Liver (tissue), 10 donors: ENCODE measurements at places on chromosomes 11 and 22. TPM values are rescaled to one million over a fixed set of nuclear protein-coding genes. Genes with fewer than 3 reads are reported as not detected.

The CHRM4 gene
- 0.09 TPM for total RNA-seq

The TNNI2 gene
- 0.28 TPM for total RNA-seq

GRCh38 chr22:26570864-26571525 is 18.9 kb downstream of the TPST2 start:
- H3K4me3 ChIP-seq, result no peak overlapping the region
- H3K27ac ChIP-seq, result no peak overlapping the region
- peaks cover 2% of the 10 kb centered on the region for H3K4me1 ChIP-seq
- no peaks in the 10 kb centered on the region for H3K27me3 ChIP-seq

- no peak overlapping the region for H3K4me3 ChIP-seq
- no peaks in the 10 kb centered on the region for H3K36me3 ChIP-seq
- peaks cover 2% of the 10 kb centered on the region for H3K4me1 ChIP-seq
- DNase-seq, result peak; percentile 67
- H3K27me3 ChIP-seq, result no peaks in the 10 kb centered on the region
- no peak overlapping the region for H3K27ac ChIP-seq
These were observed 41.4 kb downstream of the DKK3 start for GRCh38 chr11:11966826-11967668.

DNA sequence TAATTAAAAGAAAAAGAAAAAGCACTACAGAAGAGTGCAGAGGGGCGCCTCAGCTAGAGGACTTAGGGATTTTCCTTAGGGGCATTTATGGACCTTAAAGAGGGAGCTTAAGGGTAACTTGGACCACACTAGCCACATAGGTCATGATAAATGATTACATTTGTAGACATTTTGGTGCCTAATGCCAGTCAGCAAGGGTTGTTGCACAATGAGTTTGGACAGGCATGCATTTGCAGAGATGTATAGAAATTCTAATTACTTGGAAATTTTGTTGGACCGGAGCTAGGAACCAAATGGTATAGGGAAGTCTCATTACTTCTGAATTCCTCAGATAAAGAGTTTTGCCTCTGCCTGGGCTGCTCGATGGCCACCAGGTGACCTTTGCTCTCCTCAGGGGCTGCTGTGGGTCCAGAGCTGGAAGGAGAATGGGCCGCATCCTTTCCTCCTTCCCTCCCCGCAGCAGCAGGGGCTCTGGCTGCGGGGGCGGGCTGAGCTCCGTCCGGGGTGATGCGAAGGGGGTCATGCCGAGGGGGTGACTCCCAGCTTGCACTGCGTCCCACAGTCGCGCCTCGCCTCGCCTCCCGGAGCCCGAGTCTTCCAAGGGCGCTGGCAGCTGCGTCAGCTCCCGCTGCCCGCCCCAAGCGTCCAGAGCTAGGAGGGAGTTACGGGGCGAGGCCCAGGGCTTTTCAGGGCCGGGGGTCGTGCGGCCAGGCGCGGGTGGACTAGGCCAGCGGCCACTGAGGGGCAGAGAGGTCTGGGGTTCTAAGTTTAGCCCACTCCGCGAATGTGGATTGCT is 20.3 kb upstream of the MALAT1 start:
- H3K36me3 ChIP-seq, result no peaks in the 10 kb centered on the region
- H3K4me1 ChIP-seq, result peaks cover 13% of the 10 kb centered on the region
- no peaks in the 10 kb centered on the region for H3K27me3 ChIP-seq
- peak overlapping the region; percentile 3 for H3K4me3 ChIP-seq

GRCh38 chr11:86930957-86931547 is 24.1 kb downstream of the FZD4 start:
- H3K4me3 ChIP-seq, result no peak overlapping the region
- no peak for DNase-seq
- no peaks in the 10 kb centered on the region for H3K4me1 ChIP-seq
- H3K27ac ChIP-seq, result no peak overlapping the region
- H3K36me3 ChIP-seq, result no peaks in the 10 kb centered on the region

DNA sequence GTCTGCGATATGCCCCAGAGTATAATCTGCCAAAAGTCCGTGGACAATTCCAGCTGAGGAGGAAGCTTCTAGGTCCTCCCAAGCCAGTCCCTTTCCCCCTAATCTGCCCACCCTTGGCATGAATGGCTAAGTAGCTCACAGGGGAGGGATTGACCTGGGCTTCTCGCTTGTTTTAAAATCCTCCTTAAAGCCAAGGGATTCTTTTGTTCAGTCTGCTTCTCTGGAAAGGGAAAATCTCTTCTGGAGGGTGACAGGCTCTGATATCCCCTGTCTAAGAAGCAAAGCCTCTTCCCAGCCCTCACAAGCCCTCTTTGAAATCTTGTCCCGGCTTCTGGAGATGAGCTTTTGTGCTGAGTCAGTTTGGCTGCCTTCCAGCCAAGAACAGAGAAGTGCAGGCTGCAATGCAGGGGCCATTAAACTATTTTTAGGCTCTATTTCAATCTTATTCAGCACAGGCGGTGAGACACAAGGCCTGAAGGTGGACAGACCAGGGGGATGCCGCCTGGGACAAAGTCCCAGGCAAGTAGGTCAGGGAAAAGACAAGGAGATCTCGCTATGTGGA is 23.9 kb downstream of the NEFH start:
- peaks cover 8% of the 10 kb centered on the region for H3K36me3 ChIP-seq
- DNase-seq, result peak; percentile 40
- no peaks in the 10 kb centered on the region for H3K27me3 ChIP-seq
- no peak overlapping the region for H3K27ac ChIP-seq
- peaks cover 4% of the 10 kb centered on the region for H3K4me1 ChIP-seq

DNA sequence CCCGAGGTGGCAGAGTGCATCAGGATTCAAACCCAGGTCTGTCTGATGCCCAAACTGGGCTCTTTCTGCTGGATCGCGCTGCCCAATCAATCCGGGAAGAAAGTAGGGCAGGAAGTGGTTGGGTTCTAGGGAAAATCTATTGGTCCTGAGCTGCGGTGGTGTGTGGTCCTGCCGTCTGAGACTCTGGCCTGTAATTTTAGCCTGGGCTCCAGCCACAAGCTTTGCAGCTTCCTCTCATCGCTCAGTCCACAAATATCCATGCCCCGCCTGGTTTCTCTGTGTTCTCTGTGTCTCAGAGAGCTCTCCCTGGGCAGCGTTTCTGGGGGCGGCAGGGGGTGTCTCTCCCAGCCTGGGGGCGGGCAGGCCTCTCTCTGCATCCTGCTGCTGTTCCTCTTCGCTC is 18.7 kb downstream of the CACNG2 start:
- H3K36me3 ChIP-seq, result no peaks in the 10 kb centered on the region
- no peak overlapping the region for H3K4me3 ChIP-seq
- DNase-seq, result no peak
- H3K4me1 ChIP-seq, result no peaks in the 10 kb centered on the region

GRCh38 chr11:128311742-128312719 is 275.3 kb downstream of the ETS1 start:
- DNase-seq, result no peak
- H3K4me3 ChIP-seq, result no peak overlapping the region
- H3K27me3 ChIP-seq, result no peaks in the 10 kb centered on the region
- no peak overlapping the region for H3K27ac ChIP-seq
- no peaks in the 10 kb centered on the region for H3K4me1 ChIP-seq

DNA sequence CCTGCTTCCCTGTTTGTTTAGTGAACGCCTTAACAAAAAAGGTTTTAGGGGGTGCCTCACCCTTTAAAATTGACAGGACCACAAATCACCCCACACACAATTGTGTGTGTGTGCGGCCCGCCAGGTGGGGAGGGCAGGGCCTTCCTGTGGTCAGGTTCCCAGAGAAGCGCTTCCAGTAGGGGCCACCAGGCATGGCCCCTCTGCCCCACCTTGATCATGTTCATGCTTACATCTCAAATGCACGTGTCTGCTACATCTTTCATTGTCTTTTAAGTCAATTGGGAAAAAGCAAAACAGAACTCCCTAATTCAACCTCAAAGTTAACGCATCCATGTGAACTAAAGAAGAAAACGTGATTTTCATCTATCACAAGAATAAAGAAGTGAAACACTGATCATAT is 1335.3 kb downstream of the TBC1D22A start:
- no peaks in the 10 kb centered on the region for H3K4me1 ChIP-seq
- no peaks in the 10 kb centered on the region for H3K36me3 ChIP-seq
- peaks cover 3% of the 10 kb centered on the region for H3K27me3 ChIP-seq
